Panc1 (cell line): ENCODE measurements at places on chromosomes 16 and 17. TPM values are rescaled to one million over a fixed set of nuclear protein-coding genes. Genes with fewer than 3 reads are reported as not detected.

The ABCC11 gene
- total RNA-seq, result not detected

DNA sequence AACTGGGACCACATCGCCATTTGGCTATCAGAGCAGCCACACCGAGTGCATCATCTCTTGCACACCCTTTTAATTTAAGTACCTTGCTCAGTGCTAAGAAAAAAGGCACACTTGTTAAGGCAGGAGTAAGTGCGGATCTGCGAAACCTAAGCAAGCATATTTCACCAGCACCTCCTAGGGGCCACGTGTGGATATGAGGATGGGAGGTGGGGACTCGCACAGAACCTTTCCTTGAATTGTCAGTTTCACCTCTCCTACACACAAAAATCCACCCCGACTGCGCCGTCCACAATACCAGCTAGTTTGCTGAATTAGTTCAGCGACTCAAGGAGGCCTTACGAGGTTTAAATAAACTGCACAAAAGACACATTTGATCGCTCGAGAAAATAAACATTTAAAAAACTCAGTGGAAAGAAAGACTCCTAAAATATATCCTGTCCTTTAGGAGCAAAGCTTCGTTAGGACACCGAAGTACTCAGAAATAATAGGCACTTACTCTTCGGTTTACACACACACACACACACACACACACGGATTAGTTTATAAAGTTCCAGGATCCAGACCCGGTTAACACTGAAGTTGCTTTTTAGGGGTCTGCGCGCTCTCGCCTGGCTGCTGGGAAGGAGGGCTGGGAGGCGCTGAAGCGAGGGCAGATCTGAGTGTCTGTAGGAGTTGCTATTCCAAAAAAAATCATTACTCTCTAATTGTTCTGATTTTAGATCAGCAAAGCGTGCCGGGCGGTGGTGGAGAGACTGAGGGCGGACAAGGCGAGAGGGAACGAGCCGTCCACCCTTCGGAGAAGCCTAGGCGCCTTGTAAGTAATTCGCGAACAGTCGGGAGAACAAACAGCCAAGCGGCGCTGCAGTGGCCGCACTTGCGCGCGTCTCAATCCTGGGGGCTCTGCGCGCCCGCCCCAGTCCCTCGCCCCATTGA lies 1.0 kb upstream of the KCNJ2 start:
- peak; percentile 32 for DNase-seq
- peak overlapping the region; percentile 64 for H3K4me3 ChIP-seq
- H3K27me3 ChIP-seq, result peaks cover 30% of the 10 kb centered on the region
- H3K4me1 ChIP-seq, result peaks cover 12% of the 10 kb centered on the region
- peak overlapping the region; percentile 72 for H3K27ac ChIP-seq
- H3K36me3 ChIP-seq, result no peaks in the 10 kb centered on the region

- DNase-seq, result no peak
- H3K4me3 ChIP-seq, result no peak overlapping the region
- peaks cover 12% of the 10 kb centered on the region for H3K4me1 ChIP-seq
- H3K27ac ChIP-seq, result no peak overlapping the region
Measured at GRCh38 chr17:82864713-82865248, 25.0 kb upstream of the ZNF750 start.

- H3K27me3 ChIP-seq, result no peaks in the 10 kb centered on the region
- no peak overlapping the region for H3K27ac ChIP-seq
- peaks cover 5% of the 10 kb centered on the region for H3K4me1 ChIP-seq
- H3K36me3 ChIP-seq, result no peaks in the 10 kb centered on the region
- H3K4me3 ChIP-seq, result no peak overlapping the region
- no peak for DNase-seq
Measured at GRCh38 chr17:76250141-76250540, 9.8 kb upstream of the RNF157 start.

- H3K4me1 ChIP-seq, result 0 out of 2 replicates have a peak, but pooled peaks cover 2% of the 10 kb centered on the region
- no peak for DNase-seq
- no peak overlapping the region for H3K4me3 ChIP-seq
- no peaks in the 10 kb centered on the region for H3K36me3 ChIP-seq
Measured at GRCh38 chr17:39240631-39241030, 14.9 kb upstream of the STAC2 start.

The MYH8 gene
- not detected for total RNA-seq

DNA sequence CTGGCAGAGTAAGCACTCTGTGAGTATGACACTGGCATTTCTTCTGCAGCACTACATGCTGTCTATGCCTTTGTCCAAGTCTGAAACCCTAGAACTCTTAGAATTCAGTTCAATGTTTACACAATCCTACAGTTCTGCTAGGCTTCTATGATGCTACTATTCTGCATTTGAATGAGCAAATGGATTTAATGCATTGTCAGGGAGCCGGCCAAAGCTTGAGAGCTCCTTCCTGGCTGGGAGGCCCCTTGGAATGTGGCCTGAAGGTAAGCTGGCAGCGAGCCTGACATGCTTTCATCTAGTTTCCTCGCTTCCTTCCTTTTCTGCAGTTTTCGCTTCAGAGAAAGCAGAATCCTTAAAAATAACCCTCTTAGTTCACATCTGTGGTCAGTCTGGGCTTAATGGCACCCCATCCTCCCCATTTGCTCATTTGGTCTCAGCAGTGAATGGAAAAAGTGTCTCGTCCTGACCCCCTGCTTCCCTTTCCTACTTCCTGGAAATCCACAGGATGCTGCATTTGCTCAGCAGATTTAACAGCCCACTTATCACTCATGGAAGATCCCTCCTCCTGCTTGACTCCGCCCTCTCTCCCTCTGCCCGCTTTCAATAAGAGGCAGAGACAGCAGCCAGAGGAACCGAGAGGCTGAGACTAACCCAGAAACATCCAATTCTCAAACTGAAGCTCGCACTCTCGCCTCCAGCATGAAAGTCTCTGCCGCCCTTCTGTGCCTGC lies at the start of gene CCL2:
Gene CCL2, plus strand, starts transcription at position 635 of the 730 bp plus-strand sequence. Its CDS starts 65 bp downstream, at position 700.
- no peak for DNase-seq
- no peaks in the 10 kb centered on the region for H3K27me3 ChIP-seq
- no peaks in the 10 kb centered on the region for H3K36me3 ChIP-seq
- H3K4me1 ChIP-seq, result peaks cover 68% of the 10 kb centered on the region
- H3K27ac ChIP-seq, result peak within 1 kb of the TSS; percentile 98

The HS3ST4 gene
- total RNA-seq, result not detected

The KRT32 gene
- total RNA-seq, result 0.72 TPM
